ENCODE measurements at places on chromosomes 4 and X. TPM values are rescaled to one million over a fixed set of nuclear protein-coding genes. Genes with fewer than 3 reads are reported as not detected.

Gene TLR1
- total RNA-seq = 3.9 TPM

Gene AMBN
- not detected for total RNA-seq

Gene SSX1
- total RNA-seq = not detected

Gene NHS
- total RNA-seq = 1.8 TPM

Gene GUCY1B1
- 8.5 TPM for total RNA-seq

Gene UGT2B17
- total RNA-seq = not detected

Gene VCX3B
- not detected for total RNA-seq

Gene SMC1A
- total RNA-seq = 15.9 TPM

Gene TMSB15A
- total RNA-seq = 0.56 TPM

Gene TLR2
- 0.10 TPM for total RNA-seq
